ENCODE measurements at places on chromosomes 4 and X.

- DNase-seq = no peak
These were observed 333.4 kb upstream of the AADAT start for GRCh38 chr4:170423137-170423536.

DNA sequence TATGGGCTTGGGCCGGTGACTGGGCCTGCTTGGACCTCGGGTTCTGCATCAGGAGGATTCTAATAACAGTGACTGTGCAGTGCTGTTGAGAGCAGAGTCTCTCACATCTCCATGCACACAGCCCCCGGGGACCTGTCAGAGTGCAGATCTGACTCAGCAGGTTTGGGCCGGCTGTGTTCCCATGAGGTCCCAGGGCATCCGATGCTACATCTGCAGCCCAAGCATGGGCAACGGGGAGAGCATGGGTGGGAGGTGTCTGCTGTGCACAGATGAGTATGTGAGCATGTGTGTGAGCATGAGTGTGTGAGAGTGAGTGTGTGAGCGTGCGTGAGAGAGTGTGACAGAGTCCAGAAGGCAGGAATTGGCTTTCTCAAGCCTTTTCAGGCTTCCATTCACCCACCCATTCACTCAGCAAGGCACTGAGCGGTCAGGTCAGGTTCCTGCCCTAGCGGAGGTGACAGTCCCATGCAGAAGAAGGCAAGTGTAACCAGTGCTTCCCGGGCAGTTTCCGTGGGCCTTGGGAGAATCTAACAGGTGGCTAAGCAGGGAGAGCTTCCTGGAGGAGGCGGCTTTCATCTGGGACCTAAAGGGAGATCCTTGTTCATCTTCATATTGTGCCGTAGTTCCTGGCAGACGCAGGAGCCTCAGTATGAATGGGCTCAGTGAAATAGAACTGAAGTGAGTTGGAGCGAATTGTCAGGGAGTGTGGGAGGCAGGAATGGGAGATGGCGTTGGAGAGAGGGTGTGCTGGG, 62.6 kb downstream of the SORCS2 start:
- no peak for DNase-seq

- peak; percentile 24 for DNase-seq
These were observed 5.0 kb downstream of the SPON2 start for GRCh38 chr4:1167244-1167949.

GRCh38 chr4:52312722-52313121, 261.6 kb downstream of the SPATA18 start:
- no peak for DNase-seq

DNA sequence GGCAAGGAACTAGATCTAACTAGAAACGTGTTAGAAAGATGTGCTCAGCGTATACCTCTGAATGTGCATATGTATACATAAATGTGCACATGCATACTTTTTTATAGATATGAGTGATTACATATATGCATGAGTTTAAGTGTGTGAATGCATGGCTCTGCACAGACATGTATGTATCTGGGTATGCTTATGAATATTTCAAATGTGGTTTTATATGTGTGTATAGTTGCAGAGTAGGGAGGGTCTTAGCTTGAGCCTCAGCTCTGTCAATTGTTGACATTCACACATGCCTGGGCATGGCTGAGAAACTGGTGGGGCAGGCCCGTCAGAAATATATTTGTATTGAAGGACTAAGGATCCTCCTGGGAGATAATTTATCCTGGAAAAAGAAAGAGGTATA, 31.1 kb downstream of the RAP2C start:
- DNase-seq = no peak

GRCh38 chrX:67780694-67781109, 236.9 kb downstream of the AR start:
- DNase-seq = no peak
